Esophagus mucosa (tissue), 1 donor: ENCODE measurements at places on chromosomes 16 and 17.

GRCh38 chr17:63974594-63975192, 2.0 kb upstream of the SCN4A start:
- peak; percentile 39 for ATAC-seq

DNA sequence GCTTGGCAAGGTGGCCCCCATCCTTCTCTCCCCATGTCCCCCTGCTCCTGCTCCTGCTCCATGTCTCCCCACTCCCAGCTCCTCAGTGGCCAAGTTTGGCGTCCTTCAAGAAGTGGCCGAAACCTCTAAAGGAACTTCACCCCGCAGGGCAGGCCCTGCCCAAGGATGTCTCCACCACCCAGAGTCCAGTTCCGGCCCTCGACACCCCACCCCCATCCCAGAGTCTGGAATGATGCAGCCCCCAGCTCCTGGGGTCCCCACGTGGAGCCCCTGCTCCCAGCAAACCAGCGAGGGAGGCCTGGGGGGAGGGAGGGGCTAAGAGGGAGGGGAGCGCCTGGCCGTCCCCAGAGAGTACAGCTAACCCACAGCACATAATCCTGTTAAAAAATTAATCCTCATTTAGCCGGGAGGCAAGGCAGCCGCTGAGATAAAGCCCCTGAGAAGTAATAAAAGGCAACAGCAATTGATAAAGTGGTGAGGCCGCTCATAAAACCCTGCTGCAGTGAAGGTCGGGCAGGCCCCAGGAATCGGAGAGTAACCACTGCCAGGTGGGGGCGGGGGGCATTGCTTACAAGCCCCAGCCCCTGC, 9.9 kb upstream of the ENPP7 start:
- no peak for ATAC-seq

DNA sequence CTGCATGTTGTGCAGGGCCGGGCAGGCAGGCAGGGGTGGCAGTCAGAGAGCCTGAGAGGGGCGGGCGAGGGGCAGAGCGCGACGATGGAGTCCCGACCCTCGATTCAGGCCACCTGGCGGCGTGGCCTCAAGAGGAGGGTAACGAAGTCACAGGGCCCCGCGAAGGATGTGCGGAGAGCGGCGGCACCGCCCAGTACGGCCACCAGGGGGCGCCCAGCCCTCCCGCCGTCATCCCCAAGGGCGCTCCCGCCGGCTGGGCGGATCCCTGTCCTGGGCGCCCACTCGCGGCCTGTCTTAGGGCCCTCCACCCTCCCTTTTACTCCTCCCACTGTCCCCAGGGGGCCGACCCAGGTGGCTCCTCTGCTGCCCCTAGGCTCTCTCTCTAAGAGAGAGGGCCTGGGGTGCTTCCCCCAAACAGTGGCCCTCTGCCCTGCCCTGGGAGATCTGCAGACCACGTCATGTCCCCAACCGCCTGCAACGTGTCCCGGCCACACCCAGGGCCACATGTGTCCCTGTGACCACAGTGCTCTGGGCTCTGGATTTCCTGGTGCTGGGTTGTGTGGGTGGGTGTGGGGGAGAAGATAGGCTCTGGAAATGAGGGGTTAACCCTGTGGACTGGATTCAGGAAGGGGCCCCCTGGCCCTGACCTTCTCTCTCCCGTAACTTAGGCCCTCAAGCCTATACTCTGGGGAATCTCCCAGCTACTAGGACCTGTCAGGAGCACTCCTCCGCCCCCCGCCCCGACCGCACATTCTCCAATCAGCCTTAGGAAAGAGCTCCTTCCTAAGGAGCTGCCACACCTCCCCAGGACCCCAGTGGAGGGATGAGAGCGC, 5.9 kb downstream of the DPEP2 start:
- ATAC-seq: peak; percentile 93

- peak; percentile 47 for ATAC-seq
Observed at GRCh38 chr16:51701025-51701424, 550.0 kb upstream of the SALL1 start.

- ATAC-seq: peak; percentile 26
Observed at GRCh38 chr17:63023049-63023448, 57.0 kb downstream of the TANC2 start.

GRCh38 chr17:48492401-48493298, 38.2 kb downstream of the HOXB1 start:
- peak; percentile 82 for ATAC-seq

DNA sequence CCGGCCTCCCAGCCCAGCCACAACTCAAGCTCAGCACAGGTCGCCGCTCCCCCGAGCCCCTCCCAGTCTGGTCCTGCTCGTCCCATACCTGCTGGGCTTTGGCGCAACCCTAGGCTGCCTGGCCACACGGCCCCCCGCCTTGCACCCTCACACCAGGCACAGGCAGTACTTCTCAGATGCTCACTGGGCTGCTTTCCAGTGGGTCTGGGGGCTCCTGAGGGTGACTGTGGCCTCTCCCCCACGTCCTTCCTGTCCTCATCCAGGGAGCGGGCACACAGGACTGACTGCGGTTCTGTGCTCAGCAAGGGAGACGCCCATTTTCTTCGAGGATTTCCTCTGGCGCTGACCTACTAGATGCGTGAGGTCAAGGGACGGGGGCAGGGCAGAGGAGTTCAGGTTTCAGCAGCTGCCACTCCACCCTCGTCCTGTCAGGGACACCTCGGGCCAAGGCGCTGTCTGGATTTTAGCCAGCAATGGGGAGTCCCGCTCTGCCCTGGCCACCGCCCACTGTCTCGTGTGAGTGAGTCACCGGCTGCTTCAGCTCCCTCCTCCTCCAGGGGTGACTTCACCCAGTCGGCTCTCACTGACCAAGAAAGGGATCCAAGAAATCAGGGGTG, 115.8 kb downstream of the NPIPB11 start:
- peak; percentile 94 for ATAC-seq

DNA sequence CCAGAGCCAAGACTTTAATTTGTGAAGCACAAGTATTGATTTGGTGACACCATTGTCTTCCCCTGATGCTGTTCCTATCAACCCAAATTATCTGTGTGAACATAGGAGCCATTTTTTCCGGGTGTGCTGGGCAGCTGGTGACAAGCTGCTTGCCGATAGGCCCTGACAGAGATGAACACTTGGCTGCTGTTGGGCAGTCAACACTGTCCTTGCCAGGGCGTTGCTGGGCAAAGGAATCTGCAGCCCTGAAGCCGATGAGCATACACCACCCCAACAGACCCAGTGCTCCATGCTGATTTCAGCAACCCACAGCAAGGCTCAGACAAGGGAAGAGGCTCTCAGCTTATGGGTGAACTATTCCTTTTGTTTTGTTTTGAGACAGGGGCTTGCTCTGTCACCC, 105.4 kb downstream of the YPEL2 start:
- no peak for ATAC-seq

DNA sequence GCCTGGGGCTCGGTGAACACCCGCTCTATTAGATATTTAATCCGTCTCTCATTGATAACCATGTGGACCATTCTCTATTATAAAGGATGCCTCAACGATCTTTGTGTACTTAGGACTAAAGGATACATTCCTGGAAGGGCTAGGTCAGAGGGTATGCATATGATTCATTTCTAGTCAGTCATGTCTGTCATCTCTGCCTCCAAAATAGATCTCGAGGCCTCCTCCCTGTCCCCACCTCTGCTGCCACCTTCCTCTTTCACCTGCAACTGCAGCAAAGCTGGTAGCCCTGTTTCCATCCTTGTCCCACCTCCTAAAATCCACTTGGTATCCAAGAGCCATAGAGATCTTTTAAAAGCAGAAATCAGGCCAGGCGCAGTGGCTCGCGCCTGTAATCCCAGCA, 121.5 kb downstream of the KATNIP start:
- ATAC-seq: peak; percentile 87

DNA sequence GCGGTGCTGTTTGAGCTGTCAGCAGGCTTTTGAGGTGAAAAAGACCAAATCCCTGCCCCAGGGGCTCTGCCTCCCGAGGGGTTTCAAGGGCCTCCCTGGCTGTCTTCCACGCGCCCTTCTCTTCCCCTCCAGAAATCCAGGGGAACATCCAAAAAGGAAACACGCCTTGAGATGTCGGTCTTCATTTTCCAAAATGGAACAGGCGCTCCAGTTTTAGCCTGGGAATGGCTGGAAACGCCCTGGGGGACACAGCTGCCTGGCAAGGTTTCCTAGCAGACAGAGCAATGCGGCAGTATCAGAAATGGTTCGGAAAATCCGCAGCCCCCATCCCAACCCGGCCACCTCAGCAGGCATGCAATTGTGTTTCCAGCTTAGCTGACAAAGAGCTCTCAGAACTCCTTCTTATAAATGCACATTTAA, 16.6 kb upstream of the LITAF start:
- ATAC-seq: no peak

DNA sequence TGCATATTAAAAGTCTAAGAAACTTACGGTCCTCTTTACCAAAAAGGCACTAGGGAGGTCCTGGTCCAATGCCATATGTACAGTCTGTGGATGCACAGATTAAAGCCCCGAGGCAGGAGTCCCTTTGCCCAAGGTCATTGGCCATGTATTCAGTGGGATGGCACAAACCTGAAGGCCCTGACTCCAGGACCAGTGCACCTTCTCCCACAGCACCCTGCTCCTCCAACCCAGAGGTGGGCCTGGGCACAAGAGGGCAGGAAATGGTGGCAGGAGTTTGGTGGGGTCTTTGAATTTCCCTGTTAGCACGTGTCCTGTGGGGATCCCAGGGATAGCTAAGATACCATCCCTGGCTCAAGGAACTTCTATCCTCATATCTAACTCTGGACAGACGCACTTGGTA, 28.5 kb downstream of the TLE7 start:
- no peak for ATAC-seq

GRCh38 chr17:62045517-62045916, 19.6 kb downstream of the MED13 start:
- ATAC-seq: no peak
